ENCODE measurements at places on chromosomes 11 and 22.
A peak's percentile ranks its signal among the peaks of the same experiment; 100 is the strongest.

- DNase-seq, result no peak
These were observed 67.5 kb downstream of the MED15 start for GRCh38 chr22:20574920-20575353.

DNA sequence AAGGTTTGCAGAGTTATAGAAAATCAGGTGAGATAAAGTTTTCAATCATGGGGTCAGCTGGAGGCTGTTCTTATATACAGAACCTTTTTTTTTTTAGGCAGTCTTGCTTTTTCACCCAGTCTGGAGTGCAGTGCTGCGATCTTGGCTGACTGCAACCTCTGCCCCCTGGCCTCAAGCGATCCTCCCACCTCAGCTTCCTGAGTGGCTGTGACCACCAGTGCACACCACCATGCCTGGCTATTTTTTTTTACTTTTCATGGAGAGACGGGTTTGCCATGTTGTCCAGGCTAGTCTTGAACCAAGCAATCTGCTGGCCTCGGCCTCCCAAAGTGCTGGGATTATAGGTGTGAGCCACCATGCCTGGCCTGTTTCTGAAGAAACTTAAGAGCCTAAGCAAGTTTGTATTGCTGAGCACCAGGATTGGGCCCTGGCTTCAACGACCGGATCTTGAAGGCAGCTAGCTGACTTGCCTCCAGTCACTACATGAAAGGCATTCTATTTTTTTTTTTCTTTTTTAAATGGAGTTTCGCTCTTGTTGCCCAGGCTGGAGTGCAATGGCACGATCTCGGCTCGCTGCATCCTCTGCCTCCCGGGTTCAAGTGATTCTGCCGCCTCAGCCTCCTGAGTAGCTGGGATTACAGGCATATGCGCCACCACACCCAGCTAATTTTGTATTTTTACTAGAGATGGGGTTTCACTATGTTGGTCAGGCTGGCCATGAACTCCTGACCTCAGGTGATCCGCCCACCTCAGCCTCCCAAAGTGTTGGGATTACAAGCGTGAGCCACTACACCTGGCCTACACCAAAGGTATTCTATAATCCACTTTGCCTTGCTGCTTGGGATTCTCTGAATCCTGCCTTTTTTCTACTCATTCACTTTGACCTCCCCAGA lies 7.6 kb downstream of the XBP1 start:
- peak; percentile 76 for DNase-seq

GRCh38 chr11:126578021-126578420 lies 222.5 kb downstream of the ST3GAL4 start:
- DNase-seq, result no peak

DNA sequence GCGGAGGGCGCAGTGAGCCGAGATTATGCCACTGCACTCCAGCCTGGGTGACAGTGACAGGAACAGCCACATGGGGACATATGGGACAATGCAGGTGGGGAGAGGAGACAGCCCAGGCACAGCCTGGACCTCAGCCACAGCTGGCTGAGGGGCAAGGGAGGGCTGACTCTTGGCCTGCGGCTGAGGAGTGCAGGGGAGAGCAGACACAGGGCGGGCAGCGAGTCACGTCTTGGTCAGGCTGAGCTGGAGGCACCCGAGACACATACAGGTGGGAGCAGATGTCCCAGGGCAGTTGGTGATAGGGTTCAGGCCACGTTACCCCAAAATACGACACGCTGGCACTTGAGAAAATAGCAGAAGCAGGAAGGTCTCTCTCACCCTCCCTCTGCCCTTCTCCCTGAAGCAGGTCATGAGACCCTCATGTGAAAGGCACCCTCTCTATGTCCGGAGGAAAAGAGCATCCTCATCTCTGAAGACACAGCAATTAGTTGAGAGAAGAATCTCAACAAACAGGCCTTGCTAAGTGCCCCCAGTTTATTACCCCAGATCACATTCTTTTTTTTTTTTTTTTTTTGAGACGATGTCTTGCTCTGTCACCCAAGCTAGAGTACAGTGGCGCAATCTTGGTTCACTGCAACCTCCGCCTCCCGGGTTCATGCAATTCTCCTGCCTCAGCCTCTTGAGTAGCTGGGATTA lies 10.5 kb downstream of the KIAA0930 start:
- no peak for DNase-seq

DNA sequence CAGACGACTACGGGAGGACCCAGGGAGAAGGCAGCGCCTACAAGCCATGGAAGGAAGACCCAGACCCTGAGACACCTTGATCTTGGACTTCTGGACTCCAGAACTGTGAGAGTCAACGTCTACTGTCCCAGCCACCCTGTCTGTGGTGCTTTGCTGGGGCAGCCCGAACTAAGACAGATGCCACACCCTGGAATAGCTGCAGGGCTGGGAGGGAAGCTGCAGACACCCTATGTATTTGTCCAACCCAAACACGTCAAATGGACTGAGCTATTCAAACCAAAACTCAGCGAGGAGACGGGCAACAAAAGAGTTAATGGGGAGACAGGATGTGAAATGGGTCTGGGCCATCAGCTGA lies 169.3 kb downstream of the CTTN start:
- DNase-seq, result no peak

- no peak for DNase-seq
These were observed 8.4 kb upstream of the PATZ1 start for GRCh38 chr22:31354515-31354914.

GRCh38 chr11:109527496-109527895 lies 105.5 kb downstream of the C11orf87 start:
- DNase-seq, result no peak

- DNase-seq, result peak; percentile 15
These were observed 20.6 kb downstream of the TSPAN18 start for GRCh38 chr11:44747316-44747715.

GRCh38 chr11:17475666-17476316 lies 854 bp downstream of the ABCC8 start:
- no peak for DNase-seq

DNA sequence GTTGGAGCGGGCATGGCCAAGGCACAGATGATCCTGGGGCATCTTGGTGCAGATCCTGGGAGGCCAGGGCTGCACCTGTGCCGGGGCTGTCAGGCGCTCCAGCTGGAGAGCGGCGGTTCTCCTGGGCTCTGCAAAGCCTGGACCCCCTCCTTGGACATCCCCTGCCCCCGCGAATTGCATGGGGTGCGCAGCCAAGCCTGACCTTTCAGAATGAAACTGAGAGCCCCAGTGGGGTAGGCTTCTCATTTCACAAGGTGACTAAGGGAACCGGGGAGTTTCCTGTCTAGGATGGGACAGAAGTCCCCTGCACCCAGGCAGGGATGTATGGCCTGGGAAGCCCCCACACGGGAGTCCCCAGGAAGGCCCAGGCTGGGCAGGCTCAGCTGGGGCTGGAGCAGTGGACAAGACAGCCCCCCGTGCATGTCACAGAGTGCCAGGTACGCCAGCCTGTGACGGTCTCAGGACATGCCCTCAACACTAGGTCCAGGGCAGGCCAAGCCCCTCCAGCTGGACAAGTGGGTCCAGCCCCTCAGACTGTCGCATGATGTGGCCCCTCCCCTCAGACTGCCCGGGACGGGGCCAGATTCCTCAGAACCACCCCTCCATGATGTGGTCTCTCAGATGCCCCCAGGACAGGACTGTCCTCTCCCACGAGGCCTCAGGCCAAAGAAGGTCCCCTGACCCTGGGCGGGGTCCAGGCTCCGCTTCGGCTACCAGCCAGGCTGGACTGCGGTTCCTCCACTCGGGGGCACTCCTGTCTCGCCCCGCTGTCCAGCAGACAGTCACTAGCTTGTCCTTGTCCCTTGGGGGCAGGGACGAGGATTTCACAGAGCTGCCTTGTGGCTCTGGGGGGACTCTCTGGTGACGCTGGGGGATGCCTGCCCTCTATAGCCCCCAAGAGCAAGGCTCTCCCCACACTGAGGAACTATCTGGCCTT lies 2.3 kb downstream of the LSP1 start:
- DNase-seq, result no peak
